ENCODE measurements at places on chromosomes 7 and 10. TPM values are rescaled to one million over a fixed set of nuclear protein-coding genes. Genes with fewer than 3 reads are reported as not detected.
A peak's percentile ranks its signal among the peaks of the same experiment; 100 is the strongest.

GRCh38 chr10:76404531-76404930 lies 973.1 kb downstream of the LRMDA start:
- H3K27me3 ChIP-seq: no peaks in the 10 kb centered on the region
- no peak for DNase-seq
- H3K36me3 ChIP-seq: no peaks in the 10 kb centered on the region
- H3K4me1 ChIP-seq: peaks cover 6% of the 10 kb centered on the region
- H3K27ac ChIP-seq: no peak overlapping the region

- no peak for DNase-seq
- H3K4me3 ChIP-seq: no peak overlapping the region
- H3K27me3 ChIP-seq: no peaks in the 10 kb centered on the region
- H3K36me3 ChIP-seq: no peaks in the 10 kb centered on the region
- H3K27ac ChIP-seq: no peak overlapping the region
- no peaks in the 10 kb centered on the region for H3K4me1 ChIP-seq
Observed at GRCh38 chr7:89500084-89500483, 654.2 kb upstream of the STEAP1 start.

DNA sequence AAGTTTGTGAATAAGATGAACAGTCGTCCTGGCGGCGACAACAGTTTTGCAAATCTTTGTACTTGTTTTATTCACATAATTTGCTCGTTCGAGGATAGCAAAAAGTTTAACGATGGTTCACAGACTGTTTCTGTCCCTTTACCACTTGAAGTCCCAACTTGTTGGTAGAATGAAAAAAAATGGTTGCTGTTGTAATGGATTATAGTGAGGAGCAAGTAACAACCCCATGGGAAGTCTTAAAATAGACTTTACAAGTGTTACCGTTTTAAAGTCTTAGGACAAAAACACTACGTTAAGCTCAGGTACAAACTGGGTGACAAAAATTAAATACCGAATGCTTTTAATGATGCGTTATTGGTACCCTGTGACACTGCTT lies 589 bp downstream of the LSM8 start:
- peaks cover 25% of the 10 kb centered on the region for H3K36me3 ChIP-seq
- no peak for DNase-seq

GRCh38 chr10:26725837-26726727 lies 28.6 kb downstream of the PDSS1 start:
- H3K27ac ChIP-seq: no peak overlapping the region
- no peaks in the 10 kb centered on the region for H3K4me1 ChIP-seq
- peak; percentile 70 for DNase-seq
- H3K27me3 ChIP-seq: no peaks in the 10 kb centered on the region
- H3K4me3 ChIP-seq: no peak overlapping the region

DNA sequence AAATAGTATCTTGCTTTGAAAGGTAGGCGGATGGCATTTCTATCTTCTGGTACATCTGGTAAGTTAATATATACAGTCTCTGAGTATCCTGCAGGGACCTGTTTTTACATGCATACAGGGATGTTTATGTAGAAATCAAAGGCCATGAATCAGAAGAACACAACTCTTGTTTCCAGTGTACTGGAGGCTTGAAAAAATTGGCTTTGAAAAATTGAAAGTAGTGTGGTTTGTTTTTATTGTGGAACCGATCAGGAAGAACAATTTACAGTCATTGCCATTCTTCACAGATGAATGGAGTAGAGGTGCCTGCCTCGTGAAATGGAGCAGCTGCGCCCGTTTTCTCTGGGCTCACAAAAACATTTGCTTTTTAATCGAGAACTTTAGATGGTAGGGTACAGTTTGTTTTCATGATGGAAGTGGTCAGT lies 54.0 kb upstream of the RPA3 start:
- no peaks in the 10 kb centered on the region for H3K36me3 ChIP-seq
- no peak for DNase-seq
- H3K4me1 ChIP-seq: peaks cover 35% of the 10 kb centered on the region

DNA sequence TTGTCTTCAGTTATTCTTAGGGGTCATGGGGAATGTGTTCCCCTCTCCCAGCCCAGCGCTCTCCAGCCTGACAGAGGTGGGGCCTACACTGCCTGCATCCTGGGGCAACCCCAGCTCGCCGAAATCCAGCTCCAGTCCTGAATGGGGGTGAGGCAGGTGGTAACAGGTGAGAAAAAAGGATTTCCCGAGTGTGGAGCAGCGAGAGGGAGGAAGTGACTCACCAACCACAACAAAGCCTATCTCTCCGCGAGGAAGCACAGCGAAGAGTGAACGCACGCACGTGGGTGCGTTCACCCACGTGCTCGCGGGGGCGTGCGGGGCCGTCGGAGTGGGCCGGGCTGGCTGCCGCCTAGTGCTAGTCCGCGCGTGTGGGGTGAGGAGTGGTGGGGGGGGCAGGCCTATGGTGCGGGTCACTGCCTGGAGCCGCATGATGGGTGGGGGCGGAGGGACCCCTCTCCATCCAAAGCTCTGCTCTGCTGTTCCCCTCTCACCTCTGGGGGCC lies 855 bp upstream of the PALD1 start:
- H3K4me3 ChIP-seq: peak overlapping the region; percentile 66
- H3K27ac ChIP-seq: peak overlapping the region; percentile 77
- peaks cover 17% of the 10 kb centered on the region for H3K27me3 ChIP-seq
- DNase-seq: no peak
- H3K4me1 ChIP-seq: peaks cover 34% of the 10 kb centered on the region
- H3K36me3 ChIP-seq: no peaks in the 10 kb centered on the region

Gene MEPCE
- total RNA-seq: 117 TPM

Gene DRGX
- total RNA-seq: not detected

Gene HUS1
- total RNA-seq: 9.9 TPM

Gene C10orf53
- not detected for total RNA-seq

Gene UTF1
- total RNA-seq: not detected

Gene CYP2C8
- not detected for total RNA-seq

Gene SLC35B4
- total RNA-seq: 3.6 TPM

All from stomach (tissue), 19 donors.